Activated T-cell treated with anti-CD3 and anti-CD28 coated beads, Interleukin-2, amount 50 U/mL, for 72 hours (primary cell): ENCODE measurements at places on chromosomes 12 and 14. TPM values are rescaled to one million over a fixed set of nuclear protein-coding genes. Genes with fewer than 3 reads are reported as not detected.

Gene C12orf60
- total RNA-seq, result 2.4 TPM

DNA sequence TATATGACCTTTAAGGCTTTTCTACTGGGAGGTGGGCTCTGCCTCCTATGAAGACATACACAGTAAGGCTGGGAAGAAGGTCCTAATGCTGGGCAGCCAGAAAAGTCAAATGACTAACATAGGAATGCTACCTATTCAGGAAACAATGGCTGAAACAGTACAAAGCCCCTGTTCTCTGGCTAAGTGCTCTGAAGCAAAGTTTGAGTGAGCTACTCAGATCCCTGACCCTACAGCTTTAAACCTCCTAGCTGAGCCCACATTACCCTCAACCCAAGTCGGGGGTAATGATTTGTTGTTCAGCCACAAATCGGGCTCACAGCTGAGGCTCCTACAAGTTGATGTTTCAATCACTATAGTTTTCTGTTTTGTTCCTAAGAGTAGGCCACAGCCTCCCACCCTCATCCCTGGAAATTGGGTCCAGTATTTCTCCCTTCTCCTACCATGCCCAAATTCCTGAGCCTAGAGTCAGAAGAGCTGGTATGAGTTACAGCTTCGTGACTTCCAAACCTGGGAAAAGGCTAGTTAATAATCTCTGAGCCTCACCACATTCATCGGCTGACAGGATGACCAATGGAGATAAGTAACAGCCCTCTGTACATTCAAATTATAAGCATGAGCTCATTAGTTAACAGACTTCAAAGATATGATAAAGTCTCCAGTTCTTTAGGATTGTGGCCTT, 46.5 kb downstream of the BTBD7 start:
- H3K27ac ChIP-seq, result no peak overlapping the region
- DNase-seq, result no peak
- H3K4me1 ChIP-seq, result peaks cover 11% of the 10 kb centered on the region
- no peak overlapping the region for H3K4me3 ChIP-seq

DNA sequence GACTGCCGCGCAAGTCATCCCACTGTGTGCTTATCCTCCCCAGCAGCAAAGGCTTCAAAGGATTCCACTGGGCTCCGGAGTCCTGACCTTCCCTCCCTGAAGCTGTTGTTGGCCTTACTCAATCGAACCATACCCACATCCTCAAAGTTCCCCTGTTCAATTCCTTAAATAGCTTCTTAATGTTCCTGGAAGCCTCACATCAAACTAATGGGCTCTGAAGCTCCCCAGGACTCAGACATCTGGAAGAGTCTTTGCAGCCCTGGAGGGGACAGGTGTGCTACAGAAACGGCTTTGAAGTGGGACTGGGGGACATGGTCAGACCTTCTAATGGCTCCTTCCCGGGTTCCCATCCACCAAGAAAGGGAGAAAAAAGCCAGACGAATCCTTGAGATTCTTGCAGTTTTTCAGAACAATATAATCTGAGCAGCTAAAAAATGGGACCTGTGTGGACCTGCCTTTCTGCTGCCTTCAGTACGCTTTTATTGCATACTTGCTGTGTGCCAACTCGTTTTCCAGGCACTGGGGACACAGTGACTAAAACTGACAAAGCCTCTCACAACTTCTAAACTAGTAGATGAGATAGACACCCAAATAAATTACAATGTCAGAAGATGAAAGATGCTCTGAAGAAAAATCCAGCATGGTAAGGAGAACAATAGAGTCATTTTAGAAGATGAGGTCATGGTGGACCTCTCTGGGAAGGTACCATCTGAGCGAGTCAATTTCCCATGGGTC, 204.5 kb downstream of the MON2 start:
- no peaks in the 10 kb centered on the region for H3K36me3 ChIP-seq
- DNase-seq, result no peak

DNA sequence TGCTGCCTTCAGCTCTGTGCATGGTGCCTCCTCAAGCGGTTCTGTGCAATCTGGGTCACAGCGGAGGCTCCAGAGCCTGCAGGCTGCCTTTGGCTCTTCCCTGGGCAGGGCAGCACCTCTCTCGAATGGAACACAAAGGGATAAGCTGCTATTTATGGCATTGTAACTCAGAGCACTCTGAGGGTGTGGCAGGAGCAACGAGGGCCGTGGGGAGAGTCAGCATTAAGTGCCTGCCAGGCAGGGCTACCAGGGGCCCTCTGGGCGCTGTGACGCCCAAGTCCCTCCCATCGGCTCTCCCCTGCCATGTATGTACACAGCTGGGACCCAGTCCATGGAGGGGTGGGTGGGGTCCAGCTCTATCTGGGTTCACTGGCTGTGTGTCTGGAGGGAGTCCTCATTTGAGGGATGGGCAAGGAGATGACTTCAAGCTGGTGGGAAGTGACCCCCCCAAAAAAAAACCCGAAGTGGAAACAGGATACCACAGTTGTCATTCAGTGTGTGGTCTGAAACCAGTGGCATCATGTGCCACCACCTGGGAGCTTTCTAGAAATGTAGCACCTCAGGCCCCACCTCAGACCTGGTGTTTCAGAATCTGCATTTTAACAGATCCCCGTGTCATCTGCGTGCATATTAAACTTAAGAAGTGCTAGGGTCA, 44.0 kb upstream of the OAS1 start:
- no peak for DNase-seq
- H3K27me3 ChIP-seq, result peaks cover 21% of the 10 kb centered on the region
- H3K36me3 ChIP-seq, result no peaks in the 10 kb centered on the region
- no peaks in the 10 kb centered on the region for H3K4me1 ChIP-seq

DNA sequence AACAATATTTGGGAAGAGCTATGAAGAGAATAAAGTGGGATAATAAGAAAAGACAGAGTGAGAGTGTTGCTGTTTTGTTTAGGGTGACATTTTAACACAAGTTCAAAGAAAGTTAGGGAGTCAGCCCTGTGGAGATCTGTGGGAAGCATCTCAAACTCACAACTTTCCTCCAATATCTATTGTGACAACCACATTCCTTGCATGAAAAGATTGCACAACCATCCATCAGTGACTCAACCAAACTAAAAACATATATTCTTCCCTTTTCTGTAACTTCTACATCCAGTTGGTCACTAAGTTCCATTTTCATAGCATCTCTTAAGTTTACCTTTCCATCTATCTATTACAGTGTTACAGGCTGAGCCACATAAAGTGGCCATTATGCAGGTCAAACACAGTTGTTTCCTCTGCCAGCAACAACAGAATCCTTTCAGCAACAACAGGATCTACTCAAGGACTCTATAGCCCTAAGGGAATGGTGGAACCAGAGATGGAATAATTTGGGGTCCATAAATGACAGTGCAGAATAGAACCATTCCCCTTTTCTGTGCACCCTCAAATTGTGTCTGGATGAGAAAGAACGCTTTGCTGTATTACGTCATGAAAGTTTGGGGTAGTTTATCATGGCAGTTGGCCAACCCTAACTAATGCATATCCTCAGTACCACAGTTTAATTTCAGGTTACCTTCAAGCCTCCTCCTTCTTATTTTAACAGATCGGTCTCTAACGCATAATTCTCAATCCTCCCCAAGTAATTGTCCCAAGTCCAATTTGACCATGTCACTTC, 118.8 kb downstream of the ST8SIA1 start:
- DNase-seq, result no peak
- H3K4me3 ChIP-seq, result no peak overlapping the region

DNA sequence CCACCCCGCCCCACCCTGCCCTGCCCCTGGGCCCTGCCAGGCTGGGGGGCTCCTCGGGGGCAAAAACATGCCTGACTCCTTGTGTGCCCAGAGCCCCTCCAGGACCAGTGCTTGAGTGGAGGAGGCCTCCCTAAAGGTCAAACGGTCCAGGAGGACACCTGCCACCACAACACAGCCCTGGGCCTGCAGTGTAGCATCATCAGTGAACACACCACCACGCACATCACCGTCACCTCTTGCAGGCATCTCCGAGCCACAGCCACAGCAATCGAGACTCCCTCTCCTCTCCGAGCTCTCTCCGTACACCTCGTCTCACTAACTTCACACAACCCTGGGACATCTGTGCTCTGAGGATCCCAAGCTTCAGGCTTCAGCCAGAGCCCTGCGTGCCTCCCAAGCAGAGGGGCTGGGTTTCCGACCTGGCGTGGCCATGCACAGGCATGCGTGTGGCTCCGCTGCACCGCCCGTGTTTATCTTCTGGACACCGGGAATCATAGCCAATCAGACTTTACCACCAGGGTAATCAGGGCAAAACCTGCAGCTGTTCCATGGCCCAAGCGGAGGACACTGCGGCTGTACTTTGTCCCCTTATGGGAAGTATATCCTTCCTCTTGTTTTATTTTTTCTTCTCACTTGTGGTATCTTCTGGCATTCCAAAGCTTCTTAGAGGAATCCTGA, 6.2 kb upstream of the DIO3 start:
- no peak for DNase-seq
- H3K4me1 ChIP-seq, result no peaks in the 10 kb centered on the region
- peaks cover 11% of the 10 kb centered on the region for H3K27me3 ChIP-seq
- H3K4me3 ChIP-seq, result no peak overlapping the region

Gene PGAM5
- total RNA-seq, result 47.8 TPM

Gene OR10G3
- not detected for total RNA-seq

Gene ACVRL1
- total RNA-seq, result not detected

GRCh38 chr12:78095623-78096022, 264.9 kb downstream of the NAV3 start:
- DNase-seq, result no peak
- no peak overlapping the region for H3K4me3 ChIP-seq
- no peaks in the 10 kb centered on the region for H3K4me1 ChIP-seq
- no peaks in the 10 kb centered on the region for H3K36me3 ChIP-seq

DNA sequence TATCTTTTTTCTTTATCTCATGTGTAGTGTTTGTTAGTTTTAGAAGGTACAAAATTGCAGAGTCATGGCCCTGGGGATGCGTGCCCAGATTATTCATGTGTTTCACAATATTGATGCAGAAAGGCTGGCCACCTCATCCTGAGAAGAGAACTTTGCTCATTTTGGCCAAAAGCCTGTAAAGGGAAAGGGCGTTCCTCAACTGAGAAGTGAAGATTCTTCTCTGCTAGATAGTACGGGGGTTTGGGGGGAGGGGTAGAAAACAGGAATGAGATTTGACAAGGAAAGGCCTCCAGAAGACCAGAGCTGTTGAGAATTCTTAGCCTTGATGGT, 1.7 kb downstream of the MGST1 start:
- DNase-seq, result no peak
- H3K27ac ChIP-seq, result no peak overlapping the region

- H3K4me3 ChIP-seq, result peak overlapping the region; percentile 89
- H3K36me3 ChIP-seq, result no peaks in the 10 kb centered on the region
- DNase-seq, result no peak
- H3K4me1 ChIP-seq, result peaks cover 34% of the 10 kb centered on the region
- H3K27me3 ChIP-seq, result peaks cover 61% of the 10 kb centered on the region
Observed at GRCh38 chr14:21072031-21072473, 1.9 kb downstream of the ARHGEF40 start.

Gene KRT6C
- total RNA-seq, result not detected

DNA sequence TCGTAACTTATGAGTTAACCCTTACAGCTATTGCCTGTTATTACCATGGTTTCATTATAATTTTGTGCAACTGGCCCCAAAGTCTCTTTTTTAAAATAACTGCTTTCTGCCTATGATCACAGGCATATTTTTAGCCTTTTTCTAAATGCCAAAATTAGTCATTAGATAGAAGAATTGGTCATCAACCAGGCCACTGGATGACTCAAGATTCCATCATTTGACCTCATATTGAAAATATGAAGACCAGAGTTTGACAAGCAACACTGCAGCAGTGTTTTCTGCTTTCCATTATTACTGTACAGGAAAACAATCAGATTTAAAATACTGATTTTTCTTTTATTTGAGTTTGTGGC, 54.7 kb upstream of the OTOGL start:
- peaks cover 6% of the 10 kb centered on the region for H3K27me3 ChIP-seq
- H3K4me3 ChIP-seq, result no peak overlapping the region
- H3K36me3 ChIP-seq, result no peaks in the 10 kb centered on the region
- no peak overlapping the region for H3K27ac ChIP-seq
- H3K4me1 ChIP-seq, result no peaks in the 10 kb centered on the region

- H3K4me1 ChIP-seq, result no peaks in the 10 kb centered on the region
- no peak overlapping the region for H3K27ac ChIP-seq
- H3K27me3 ChIP-seq, result peaks cover 6% of the 10 kb centered on the region
- H3K36me3 ChIP-seq, result no peaks in the 10 kb centered on the region
Observed at GRCh38 chr12:80050236-80050635, 49.1 kb upstream of the OTOGL start.

DNA sequence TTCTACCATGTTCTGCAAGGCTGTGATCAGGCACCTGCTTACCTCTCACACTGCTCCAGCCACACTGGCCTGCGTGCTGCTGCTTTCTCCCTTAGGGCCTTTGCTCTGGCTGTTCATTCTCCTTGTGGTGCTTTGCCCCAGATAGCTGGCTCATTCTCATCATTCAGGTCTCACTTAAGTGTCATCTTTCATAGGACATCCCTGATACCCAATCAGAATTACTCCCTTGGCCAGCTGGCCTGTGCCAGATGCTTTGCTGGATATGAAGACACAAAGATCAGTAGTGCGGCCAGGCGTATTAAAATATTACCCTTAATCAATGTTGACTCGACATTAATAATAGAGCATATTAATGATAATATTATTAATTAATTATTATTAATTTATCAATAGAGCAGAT, 143.8 kb upstream of the FGD4 start:
- peaks cover 10% of the 10 kb centered on the region for H3K36me3 ChIP-seq
- peaks cover 15% of the 10 kb centered on the region for H3K4me1 ChIP-seq
- no peak for DNase-seq
- no peaks in the 10 kb centered on the region for H3K27me3 ChIP-seq
- no peak overlapping the region for H3K27ac ChIP-seq

Gene LRRC43
- total RNA-seq, result 1.2 TPM

Gene KLRG1
- total RNA-seq, result 5.5 TPM
